ENCODE measurements at places on chromosomes 11 and 22.

DNA sequence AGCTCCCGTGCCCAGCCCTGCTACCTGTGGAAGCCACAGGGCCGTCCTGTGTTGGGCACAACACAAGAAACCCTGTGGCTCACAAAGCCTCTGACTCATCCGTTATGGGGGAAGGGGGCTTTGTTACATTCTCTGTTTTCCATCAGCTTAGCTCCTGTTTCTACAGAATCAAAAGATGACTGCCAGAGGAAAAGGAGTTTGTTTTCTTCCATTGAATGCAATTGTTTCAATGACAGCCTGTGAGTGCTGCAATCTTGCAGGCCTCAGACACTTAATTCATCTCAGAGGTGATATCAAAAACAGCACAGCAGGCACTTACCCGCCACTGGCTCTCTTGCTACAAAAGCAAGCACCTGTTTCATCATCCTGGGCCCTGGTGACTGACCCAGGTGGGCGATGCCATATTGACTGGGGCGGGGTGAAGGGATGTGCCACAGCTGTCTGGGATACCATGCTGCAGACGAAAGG is 194.3 kb downstream of the OPCML start:
- DNase-seq = no peak

DNA sequence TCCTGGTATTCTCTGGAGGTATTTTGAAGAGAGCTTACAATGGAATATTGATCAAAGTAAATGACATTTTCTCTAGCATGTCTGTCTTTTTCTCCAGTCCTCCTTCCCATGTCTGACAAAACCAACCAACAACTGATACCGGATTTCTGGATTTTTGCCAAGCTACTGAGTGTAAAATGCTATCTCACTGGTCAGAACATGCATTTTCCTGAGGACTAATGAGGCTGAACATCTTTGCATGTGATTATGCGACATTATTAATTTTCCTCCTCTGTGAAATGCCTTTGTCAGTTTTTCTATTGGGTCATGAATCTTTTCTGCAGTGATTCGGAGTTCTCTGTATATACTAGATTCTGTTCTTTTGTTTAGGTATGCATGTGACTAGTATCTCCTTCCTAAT is 51.4 kb downstream of the CDON start:
- DNase-seq = no peak

- no peak for DNase-seq
These were observed 75.6 kb downstream of the SNX19 start for GRCh38 chr11:130840679-130841078.

DNA sequence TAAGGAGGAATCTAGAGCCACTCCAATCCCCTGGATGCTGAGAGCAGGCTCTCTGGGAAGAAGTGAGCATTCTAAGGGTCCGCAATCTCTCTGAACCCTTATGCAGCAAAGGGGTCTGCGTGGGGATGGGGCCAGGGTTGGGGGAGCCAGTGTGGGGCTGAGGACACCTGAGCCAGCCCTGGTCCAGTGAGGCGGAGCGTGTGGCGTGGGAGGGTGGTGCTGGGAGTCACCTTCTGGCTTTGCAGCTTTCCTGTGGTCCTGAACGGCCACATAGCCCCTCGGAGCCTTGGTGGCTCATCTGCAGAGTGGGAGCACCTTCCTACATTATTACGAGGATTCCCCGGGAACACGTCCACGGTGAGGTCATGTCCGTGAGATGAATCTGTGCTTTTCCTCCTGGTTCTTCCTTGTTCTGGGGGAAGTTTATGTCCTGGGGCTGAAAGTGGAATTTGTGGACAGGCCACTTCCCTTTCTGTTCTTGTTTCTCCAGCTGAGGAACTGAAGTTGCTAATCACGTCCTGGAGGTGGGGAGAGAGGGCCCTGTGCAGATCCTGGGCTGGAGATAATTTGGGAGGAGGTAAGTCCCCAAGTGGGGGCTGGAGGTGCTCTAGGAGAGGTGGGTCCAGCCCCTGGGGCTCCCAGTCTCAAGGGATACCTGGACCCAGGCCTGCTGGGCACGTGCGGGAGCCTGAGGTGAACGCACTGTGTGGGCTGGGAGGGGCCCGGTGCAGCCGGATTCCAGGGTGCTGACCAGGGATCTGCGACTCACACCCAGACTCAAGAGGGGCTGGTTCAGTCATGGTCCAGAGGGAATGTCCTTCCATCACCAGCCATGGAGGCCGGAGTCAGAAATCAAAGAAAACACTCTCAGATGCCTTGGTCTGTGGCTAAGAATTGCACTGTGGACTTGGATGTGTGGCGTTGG is 6.1 kb downstream of the MRGPRE start:
- no peak for DNase-seq

DNA sequence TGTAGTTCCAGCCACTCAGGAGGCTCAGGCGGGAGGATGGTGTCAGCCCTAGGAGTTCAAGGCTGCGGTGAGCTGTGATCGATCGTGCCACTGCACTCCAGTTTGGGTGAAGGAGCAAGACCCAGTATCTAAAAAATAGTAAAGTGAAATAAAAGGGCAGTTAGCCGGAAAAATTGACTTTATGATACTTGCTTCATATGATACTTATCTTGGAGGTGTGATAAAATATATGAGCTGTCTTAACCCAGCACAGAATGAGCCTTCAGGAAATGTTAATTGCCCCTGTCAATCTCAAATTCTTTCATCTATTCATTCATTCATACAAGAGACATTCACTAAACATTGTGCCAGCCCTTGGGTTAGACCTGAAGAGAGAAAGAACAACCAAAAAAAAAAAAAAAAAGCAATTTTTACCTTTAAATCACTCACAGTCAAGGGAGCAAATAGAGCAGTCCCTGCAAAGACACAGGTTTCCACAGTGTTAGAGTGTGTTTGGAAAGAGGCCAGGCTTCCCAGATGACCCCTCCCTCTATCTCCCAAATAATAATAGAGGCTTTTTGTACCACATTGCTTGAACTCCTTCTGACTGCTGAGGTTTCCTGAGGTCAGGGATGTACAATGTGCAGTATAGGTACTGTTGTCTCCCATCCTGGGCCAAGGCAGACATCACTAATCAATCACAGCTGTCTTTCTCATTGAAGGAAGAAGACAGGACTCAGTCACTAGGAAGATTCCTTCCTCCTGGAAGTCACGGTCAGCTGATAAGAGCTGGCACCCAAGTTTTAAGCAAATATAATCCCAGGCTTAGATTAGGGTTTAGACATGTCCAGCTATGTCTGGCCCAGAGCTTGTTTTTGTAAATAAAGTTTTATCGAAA is 454.6 kb downstream of the MIAT start:
- no peak for DNase-seq

GRCh38 chr11:130765951-130766649 is 150.2 kb downstream of the SNX19 start:
- no peak for DNase-seq

- DNase-seq = no peak
These were observed 2.3 kb downstream of the CARD18 start for GRCh38 chr11:105137286-105137685.

GRCh38 chr11:95108159-95108611 is 18.5 kb downstream of the ENDOD1 start:
- no peak for DNase-seq

GRCh38 chr11:87359401-87359800 is 321.7 kb downstream of the TMEM135 start:
- DNase-seq = no peak
